T-helper 2 cell (primary cell): ENCODE measurements at places on chromosomes 1 and 21.

DNA sequence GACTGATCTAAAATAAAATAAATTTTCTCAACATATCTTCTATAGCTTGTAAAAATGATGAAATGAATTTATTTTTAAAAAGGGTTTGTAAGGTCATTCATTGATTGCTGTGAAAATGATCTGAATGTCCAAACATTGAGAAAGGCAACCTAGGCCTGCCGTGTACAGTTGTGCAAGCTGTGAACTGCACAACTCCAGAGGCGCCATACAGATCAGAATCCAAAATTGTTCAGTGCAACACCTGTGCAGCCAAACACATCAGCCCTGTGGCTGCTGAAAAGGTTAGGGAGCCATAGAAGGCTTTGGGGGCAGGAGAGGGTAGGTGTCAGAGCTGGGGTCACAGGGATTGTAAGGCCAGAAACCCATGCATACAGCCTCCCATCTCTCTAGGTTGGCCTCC, 9.9 kb upstream of the ZC3H12A start:
- DNase-seq, result no peak

GRCh38 chr1:21546122-21546825, 37.1 kb downstream of the ALPL start:
- no peak for DNase-seq

DNA sequence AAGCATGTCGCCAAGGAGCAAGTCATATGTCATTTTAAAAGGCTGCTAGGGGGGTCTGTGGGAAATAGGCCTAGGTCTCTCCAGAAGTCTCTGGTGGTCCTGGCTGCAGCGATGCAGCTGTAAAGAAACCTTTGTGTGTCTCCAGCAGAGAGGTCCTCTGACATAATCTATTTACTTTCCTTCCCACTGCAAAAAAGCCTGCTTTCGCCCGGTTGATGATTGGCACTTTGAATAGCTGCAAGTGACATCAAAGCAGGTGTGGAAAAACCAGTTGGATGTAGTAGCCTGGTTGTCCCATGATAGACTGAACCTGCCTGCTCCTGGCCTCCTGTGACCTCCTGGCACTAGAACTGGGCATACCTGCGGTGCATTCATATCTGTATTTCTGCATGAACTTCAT, 13.8 kb downstream of the RASSF5 start:
- DNase-seq, result no peak

DNA sequence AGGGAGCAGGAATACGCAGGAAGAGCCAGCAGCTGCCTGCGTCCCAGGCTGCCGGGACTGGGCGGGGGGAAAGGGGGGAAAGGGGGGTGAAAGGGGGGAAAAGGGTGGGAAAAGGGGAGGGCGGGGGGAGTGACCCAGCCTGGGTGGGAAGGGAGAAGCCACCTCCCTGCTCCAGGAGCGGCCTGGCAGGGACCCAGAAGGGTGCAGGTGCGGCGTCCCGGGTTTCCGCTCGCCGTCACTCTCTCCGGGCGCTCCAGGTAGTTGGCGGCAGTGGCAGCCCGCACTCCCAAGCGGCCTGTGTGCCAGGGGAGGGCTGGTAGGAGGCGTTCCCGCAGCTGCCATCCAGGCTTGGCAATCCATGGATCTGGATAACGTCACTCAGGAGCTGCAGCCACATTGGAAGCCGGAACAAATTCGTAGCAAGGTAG, 141.0 kb upstream of the NGF start:
- no peak for DNase-seq

GRCh38 chr1:87279966-87280535, 48.6 kb upstream of the LMO4 start:
- DNase-seq, result peak; percentile 17

DNA sequence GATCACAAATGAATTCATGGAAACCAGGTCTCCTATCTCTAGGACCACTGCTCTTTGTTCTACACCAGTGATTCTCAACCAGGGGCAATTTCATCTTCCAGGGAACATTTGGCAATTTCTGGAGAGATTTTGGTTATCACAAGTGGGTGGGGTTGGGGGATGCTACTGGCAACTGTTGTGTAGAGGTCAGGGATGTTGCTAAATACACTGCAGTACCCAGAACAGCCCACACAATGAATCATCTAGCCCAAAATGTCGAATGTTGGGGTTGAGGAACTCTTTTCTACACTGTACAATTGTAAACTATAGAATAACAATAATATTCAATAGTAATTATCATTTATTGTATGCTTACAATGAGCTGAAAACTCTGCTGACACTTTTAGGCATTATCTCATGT, 55.7 kb upstream of the UBE2U start:
- no peak for DNase-seq

DNA sequence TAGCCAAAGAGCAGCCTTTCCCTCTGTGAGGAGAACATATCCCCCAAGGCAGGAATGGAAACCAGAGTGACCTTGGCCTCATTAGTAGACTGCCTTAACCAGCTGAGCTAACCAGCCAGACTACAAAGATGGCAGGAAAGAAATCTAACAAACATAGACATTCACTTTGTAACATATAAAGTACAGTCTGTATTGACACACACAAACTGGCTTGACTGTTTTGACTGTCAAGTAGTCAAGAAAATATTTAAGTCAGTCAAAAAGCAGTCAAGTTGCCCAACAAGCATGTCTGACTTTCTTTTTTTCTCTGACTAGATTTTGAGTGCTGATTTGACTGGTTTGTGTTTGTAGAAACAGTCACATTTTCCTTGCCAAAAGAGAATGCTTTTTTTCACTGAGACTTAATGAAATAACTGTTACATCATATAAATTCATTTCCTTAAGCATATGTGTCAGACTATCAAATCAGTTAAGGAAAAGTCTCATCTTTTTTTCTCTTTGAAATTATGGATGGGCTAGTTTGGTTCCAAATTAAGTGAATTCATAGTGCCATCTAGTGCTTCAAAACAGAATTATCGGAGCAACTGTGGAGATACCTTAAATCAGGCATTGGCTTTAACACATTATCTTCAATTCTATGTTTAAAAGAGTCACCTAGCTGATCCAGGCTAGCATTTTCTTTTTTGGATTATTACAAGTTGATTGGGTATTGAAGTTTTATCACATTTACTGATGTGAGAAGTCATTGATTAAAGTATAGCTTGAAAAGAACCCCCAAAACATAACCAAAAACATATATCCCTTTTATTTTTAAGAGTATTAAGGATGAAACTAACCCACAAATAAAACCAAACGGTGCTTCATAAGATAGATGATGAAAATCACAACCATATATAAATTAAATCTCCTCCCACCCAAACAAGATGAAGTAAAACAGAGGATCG, 75.0 kb downstream of the ATP6V1G3 start:
- DNase-seq, result no peak

GRCh38 chr1:94322696-94323095, 85.3 kb upstream of the ARHGAP29 start:
- no peak for DNase-seq

DNA sequence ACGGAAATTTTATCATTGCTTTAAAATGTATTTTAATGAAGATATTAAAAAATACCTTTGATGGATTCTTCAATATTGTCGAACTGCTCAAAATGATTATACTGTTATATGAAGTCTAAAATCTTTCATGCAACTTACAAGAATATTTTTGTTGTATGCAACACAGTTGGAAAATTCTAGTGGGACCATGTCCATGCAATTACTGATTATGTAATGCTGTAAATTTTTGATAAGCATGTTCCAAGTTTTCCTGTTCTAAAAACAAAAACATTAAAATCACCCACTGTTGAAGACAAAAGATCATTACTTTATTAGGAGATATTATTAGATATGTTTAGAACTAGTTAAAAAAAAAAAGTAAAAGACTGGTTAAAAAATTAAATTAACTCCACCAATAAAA, 132.8 kb downstream of the NFIA start:
- DNase-seq, result no peak

DNA sequence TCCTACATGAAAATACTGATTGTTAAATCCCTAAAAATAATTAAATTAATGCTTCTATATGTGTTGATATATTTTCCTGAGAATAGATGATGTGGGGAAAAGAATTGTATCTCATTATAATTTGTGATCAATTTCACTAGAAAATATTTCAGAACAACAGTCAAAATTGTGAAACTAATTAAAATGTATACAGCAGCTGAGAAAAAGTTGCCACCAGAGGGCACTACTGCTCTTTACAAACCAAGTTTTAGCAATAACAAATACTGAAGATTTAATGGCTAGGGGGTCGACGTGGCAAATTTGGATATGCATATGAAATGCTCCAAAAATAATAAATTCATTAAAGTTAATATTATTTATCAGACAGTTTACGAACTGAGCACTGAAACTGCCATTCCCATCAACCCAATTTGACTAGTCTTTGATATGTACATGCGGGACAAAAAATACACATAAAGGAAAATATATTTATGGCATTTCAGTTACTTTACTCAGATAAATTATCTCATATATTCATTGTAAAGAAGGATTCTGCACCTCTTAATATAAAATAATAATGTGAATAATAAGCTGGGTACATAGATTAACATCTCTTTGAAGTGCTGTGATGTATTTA, 96.3 kb upstream of the TMPRSS15 start:
- no peak for DNase-seq

GRCh38 chr1:43315481-43315880, 14.7 kb downstream of the TIE1 start:
- no peak for DNase-seq

- peak; percentile 73 for DNase-seq
These were observed 835 bp downstream of the PGM1 start for GRCh38 chr1:63593886-63594605.

DNA sequence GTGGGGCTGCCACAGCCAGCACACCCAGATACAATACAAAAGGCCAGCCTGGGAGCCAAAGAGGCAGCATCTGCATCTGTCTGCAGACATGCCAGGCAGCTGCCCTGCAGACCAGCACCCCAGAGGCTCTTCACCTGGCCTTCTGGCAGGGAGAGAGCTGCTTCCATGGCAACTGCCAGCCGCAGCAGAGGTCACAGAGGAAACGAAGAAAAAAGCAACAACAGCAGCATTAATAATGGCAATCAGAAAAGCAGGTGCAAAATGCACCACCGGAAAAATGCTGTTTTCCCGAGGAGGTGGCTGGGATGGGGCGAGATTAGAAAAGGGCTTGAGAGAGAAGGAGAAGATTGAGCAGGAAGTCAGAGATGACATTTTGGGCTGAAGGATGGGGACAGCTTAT, 309.5 kb downstream of the PCP4 start:
- no peak for DNase-seq

GRCh38 chr1:226097866-226098625, 35.5 kb downstream of the H3-3A start:
- no peak for DNase-seq

DNA sequence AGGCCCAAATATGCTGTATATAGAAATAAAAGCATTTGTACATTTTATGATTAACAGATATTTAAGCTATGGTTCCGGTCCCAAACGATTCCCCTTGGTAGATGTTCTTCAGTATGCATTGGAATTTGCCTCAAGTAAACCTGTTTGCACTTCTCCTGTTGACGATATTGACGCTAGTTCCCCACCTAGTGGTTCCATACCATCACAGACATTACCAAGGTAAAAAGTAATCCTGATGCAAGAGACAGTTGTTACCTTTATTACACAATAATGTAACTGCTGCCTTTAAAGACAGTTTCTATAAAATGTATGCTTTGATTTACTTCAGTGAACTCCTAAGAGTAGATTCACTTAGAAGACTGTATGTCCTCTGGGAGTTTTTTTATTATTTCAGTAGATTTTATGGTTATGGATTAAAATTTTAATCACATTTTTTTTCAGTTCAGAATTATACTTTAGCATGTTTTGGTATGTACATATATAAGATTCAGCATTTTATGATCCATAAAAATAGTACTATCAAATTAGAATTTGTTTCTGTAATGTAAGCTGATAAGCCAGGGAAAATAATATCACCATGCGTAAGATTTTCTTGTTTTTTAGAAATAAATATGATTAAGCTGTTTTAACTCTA, 96.5 kb downstream of the USP25 start:
- DNase-seq, result no peak

DNA sequence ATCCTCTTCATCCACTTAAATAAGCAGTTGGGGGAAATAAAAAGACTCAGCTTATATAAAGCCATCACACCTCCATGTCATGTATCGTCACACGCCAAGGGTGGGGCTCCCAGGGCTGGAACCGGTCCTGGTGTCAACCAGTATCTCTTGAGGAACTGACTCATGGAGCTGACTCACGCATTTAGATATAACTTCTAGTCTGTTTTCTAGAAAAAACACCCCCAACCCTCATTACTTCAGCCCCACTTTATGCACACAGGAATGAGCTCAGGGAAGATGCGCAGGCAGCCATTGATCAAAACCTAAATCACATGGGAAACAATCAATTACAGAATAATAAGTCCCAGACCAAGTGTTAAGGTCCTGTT, 6.9 kb upstream of the IL22RA1 start:
- no peak for DNase-seq

GRCh38 chr1:182713939-182714338, 29.6 kb upstream of the RGS8 start:
- no peak for DNase-seq

- no peak for DNase-seq
These were observed at the start of gene S100A6 for GRCh38 chr1:153535242-153536011. Gene S100A6, minus strand, starts transcription at chr1:153535991. Its CDS starts 652 bp downstream, at chr1:153535339.

- DNase-seq, result no peak
These were observed 73.6 kb upstream of the COG2 start for GRCh38 chr1:230568676-230569075.

DNA sequence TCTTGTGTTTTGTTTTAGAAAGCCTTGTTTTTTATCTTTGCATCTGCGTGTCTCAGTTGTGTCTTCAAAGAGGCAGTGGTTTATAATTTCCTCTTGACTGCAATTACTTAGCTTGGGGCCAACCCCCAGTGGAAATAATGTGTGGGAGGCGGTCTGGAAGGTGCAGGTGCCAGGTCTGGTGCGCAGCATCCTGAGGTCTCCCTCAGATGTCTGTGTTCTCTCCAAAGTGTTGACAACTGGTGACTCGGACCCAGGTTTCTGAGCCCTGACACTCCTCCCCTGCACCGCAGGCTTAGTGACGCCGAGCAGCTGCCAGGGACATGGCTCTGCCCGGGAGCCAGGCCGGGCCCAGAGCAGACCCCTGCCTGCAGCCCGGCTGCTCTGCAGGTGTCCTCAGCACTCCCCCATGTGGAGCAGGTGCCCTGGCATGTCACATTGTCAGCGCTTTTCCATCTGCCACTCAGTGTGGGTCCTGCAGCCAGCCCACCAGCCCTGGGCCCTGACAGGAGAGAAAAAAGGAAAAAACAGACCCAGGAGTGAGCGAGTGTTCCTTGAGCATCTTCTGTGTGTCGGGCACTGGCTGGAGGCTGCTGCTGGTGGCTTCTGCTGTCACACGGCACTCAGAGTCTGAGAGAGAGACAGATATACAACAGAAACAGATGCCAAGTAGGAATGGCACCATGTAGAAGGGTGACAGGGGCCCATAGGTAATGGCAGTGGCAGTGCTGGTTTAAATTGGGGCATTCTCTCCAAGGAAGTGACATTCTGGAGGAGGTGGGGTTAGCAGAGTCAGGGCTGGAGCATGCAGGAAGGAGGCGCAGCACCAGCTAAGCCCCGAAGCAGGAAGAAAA, 24.8 kb upstream of the SELENON start:
- DNase-seq, result peak; percentile 75

GRCh38 chr1:46053734-46054133, 78.7 kb downstream of the PIK3R3 start:
- DNase-seq, result no peak

GRCh38 chr21:15966231-15966630, 236.4 kb downstream of the USP25 start:
- DNase-seq, result no peak

- no peak for DNase-seq
These were observed 63.5 kb upstream of the DMRTB1 start for GRCh38 chr1:53395671-53396215.
